HTR-8/SVneo (cell line): ENCODE measurements at places on chromosomes 11 and 22.

- DNase-seq, result no peak
Measured at GRCh38 chr11:117725048-117725734, 71.8 kb downstream of the DSCAML1 start.

GRCh38 chr22:41799486-41800347 lies 762 bp upstream of the CCDC134 start:
- no peak for DNase-seq

DNA sequence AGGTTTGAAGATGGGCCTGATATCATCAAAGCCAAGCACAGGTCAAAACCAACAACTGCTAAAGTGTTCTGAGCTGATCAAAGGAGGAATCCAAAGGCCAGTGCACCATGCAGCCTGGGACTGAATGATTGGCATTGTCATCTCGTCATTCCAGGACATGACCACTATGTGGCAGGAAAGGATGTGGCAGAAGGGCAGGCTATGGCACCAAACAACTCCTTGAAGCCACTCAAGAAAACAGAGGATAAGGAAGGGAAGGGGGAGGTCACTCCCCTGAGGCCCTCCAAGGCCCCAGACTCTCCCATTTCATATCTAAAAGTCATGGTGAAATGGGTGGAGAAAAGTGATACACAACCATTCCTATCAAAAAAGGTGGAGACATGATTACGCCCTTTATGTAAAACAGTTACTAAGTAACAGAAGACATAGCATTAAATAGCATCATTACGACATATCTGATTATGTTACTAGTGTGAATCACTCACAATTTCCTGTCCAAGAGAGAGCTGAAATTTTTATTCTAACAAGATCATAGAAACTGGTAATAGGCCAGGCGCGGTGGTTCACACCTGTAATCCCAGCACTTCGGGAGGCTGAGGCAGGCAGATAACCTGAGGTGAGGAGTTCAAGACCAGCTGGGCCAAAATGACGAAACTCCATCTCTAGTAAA lies 49.3 kb downstream of the AHNAK start:
- peak; percentile 57 for DNase-seq

- no peak for DNase-seq
Measured at GRCh38 chr11:22180131-22180530, 12.8 kb upstream of the ANO5 start.

- DNase-seq, result no peak
Measured at GRCh38 chr22:18024956-18025720, 777 bp upstream of the MICAL3 start.

GRCh38 chr11:66891851-66892660 lies 35.2 kb downstream of the LRFN4 start:
- peak; percentile 86 for DNase-seq

DNA sequence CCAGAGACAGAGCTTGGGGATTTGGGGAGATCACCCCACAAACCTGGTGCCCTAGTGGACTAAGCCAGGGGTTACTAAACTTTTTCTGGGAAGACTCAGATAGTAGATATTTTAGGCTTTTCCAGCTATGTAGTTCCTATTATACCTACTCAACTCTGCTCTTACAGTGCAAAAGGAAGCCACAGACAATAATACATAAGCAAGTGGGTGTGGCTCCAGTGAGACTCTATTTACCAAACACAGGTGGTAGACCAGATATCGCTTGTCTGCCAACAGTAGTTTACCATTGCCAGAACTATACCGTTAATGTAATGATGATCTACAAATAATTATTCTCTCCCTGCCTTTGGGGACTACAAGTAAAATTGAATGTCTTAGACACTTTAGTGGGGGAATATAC lies 6.9 kb downstream of the LDHC start:
- DNase-seq, result no peak

GRCh38 chr11:107732689-107733051 lies 20.8 kb upstream of the SLN start:
- no peak for DNase-seq

DNA sequence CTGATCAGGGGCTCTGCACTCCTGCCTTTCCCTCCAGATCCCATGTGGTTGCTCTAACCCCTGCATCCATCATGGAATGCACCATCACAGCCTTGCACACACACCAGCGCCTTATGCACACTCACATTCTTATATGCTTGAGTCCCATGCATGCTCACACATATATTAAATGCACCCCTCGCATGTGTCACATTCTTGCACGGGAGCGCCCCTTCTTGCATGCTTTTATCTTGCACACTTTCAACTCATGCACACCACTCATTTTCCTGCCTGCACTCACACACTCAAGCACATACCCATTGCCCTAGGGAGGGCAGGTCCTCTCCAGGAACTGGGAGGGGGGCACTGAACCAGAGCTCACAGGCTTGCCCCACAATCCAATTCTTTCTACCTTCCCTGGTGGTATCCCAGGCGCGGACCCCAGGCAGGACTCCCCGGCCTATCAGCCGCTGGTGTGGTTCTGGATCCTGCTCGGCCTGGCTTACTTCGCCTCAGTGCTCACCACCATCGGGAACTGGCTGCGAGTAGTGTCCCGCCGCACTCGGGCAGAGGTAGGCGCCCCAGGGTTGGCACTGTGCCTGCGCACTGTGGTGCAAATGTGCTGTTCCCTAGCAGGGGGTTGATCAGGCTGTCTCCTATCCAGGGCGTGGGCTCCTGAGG lies 2.3 kb upstream of the CATSPERZ start:
- DNase-seq, result no peak
